Sigmoid colon (tissue), 7 donors: ENCODE measurements at places on chromosomes 7 and 10. TPM values are rescaled to one million over a fixed set of nuclear protein-coding genes. Genes with fewer than 3 reads are reported as not detected.

The VAX1 gene
- total RNA-seq = not detected

DNA sequence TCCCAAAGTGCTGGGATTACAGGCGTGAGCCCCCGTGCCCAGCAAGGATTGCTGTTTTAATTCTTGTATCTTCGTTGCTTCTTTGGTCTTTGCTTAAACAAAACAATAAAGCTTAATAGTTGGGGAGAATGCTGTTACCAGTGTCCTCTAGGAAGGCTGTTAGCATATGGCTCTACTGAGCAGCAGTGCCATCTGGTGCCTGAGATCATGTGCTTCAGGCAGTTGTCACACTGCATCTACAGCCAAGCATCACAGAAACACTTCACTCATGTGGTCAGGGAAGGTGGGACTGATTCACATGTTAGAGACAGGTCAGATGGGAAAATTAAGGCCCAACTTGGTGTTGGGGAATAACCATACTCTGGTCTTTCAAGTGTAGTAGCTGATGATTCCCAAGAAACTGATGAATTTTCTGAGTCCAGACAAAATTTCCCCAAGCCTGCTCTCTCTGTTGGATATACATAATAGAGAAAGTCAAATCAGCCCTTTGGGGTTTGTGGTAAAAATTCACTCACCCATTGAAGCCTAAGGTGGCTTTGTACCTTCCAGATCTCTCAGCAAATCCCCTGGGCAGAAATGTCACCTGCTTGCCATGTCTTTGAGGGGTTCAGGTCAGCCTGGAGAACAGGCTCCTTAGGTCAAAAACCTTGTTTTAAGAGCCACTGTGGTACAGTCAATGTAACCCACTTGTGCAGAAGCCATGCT, 28.4 kb downstream of the UBE2D4 start:
- DNase-seq = peak; percentile 1

GRCh38 chr10:52071814-52072213, 242.3 kb upstream of the DKK1 start:
- DNase-seq = no peak

DNA sequence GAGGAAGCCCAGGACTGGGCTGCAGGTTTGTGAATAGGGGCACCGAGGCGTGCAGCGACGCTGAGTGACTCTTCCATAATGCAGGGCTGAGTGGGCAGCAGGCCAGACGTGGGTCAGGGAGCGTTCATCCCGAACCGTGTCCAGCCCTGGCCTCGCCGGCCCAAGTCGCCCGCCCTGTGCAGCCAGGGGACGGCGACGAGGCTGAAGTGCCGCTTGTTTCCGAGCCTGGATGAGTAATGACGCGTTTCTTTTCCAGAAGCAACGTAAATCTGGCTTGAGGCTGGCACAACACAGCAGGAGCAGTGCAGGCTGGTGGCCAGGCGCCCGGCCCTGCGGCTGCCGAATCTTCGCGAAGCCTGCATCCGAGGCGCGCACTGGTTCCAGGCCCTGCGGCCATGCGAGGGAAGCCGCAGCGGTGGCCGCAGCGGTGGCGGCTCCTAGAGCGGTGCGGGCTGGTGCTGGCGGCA, 74.0 kb upstream of the SEC61G start:
- DNase-seq = no peak

The CPN1 gene
- not detected for total RNA-seq

GRCh38 chr10:129547608-129548007, 80.6 kb downstream of the MGMT start:
- no peak for DNase-seq

The TAS2R4 gene
- 1.5 TPM for total RNA-seq

DNA sequence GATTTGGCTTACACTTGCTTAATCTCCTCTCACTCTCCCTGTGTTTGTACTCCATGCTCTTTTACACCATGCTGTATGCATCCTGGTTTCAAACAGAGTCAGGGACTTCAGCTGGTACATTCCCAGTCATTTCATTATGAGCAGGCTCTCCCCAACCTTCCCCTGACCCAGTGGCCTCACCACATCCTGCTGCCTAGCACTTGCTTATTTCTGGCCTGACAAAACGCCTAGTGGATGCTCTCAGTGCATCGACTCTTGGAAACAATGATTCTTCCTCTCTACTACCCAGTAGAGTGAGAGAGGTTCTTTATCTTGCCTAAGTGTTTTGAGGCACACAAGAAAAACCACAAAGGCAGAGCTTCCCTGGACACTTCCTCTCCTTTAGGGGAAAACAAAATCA, 63.4 kb downstream of the CAV1 start:
- DNase-seq = no peak

DNA sequence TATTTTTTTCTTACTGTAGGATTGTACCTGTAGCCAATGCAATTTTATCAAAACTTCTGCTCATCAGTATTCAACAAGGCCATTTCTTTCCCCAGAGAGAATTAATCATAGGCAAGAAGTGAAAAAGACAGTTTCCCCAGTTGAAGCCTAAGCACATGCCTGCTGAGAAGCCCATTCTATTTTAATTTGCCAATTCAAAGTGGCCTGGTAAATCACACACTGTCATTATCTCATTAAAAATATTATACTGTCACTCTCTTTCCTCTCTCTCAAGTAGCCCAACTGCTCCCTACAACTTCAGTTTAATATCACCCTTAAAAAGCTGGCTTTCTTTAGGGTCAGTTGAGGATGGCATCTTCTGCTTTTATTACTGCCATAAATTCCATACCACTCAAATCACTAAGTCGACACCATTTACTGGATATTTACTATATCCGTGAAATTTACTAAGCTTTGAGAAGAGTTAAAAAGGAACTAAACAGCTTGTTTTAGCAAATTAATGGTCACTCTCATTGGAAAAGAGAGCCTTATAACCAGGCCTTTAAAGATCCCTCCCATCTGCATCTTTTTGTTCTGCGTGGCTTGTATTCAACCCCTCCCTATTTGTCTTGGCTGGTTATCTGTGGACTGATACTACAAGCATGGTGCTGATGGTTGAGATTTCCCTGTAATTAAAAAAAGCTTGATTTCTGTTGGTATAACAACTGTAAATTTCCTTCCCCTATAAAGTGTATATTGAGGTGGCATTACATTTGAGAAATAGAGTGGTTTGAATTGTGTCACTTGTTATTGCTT, 30.6 kb downstream of the COL28A1 start:
- DNase-seq = no peak

The CACNB2 gene
- total RNA-seq = 36.0 TPM

DNA sequence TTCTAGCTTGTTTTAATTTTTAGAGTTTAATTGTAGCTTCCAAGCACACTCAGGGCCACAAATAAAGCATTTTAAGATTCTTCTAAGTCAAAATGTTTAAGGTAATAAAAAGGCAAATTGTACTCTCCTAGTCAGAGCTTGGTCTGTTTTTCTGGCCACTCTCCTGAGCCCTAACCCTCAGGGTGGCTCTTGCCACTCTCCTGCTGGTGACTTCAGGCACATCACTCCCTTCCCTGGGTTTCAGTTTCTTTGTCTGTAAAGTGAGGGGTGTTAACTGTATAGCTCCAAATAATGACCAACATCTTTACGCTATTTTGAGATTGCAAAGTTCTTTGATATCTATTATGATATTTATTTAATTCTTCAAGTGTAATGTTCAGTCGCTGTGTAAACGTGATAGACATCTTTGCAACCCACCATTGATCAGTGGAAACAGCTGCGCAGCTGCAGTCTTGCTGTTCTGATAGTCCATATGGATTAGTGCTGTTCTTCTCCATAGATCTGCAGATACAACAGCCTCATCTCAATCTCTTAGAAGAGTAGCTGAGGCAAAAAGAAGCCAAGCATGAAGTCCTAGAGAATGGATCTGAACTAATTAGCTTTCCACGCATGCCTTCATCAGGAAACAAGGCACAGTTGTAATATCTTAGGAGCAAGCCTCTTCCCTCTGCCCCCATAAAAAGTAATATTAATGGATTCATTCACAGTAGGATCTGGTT, 189.9 kb downstream of the PLPP4 start:
- no peak for DNase-seq

GRCh38 chr7:89200758-89201157, 405.2 kb upstream of the TEX47 start:
- DNase-seq = no peak

The TSPAN12 gene
- total RNA-seq = 21.0 TPM

The KLF14 gene
- not detected for total RNA-seq

- DNase-seq = no peak
Measured at GRCh38 chr7:81883801-81884393, 114.0 kb upstream of the HGF start.

The PRPS1L1 gene
- not detected for total RNA-seq

- DNase-seq = no peak
Measured at GRCh38 chr10:44970812-44971395, 7.7 kb downstream of the DEPP1 start.

DNA sequence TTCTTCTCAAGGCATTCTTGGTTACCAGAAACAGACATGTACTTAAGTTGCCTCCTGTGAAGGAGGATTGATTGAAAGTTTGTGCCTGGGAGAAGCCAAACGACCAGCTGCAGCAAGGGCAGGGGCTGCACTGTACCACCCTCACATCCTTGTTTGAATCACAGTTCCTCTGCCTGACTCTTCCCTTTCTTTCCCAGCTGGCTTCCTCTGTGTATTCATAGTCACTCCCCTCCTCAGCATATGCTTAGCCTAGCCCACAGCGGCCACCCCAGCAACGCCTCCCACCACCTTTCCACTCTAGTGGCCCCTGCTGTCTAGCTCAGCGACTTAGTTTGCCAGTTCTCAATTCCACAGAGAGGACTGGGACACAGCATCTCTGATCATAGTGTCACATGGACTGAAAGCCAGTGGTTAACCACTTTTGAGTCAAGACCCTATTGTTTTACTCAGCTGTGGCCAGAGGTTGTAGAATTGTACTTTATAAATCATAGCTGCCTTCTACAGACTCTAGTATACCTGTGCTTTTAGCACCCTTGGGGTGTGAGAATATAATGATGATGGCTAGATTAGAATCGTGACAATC, 643.0 kb downstream of the SUGCT start:
- no peak for DNase-seq

The PNLIP gene
- not detected for total RNA-seq

- DNase-seq = peak; percentile 75
Measured at GRCh38 chr7:28536259-28536658, 123.9 kb downstream of the CREB5 start.

GRCh38 chr7:129857313-129857712, 95.4 kb downstream of the UBE2H start:
- no peak for DNase-seq

DNA sequence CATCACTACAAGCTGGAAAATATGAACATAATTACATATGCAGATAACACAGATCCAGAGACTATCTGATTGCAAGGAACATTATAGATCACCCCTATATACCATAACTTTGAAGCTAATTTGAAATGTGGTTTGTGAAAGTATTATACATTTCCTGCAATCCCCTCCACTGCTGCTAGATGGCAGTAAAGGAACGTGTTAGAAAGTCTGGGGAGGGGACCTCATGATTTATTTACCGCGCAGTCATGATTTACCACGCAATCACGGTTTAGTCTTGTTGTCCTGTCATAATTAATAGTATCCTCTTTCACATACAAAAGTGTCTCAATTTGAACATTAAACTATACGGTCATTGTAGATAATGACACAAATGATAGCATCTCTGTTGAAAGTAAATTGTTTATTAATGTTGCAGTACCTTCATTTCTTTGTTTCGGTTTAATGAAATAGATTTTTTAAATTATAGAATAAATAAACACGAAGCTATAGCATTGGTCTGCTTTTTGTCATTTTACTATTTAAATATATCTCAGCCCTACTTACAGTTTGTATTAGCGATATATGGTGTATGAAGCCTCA, 145.3 kb upstream of the PRSS1 start:
- no peak for DNase-seq

The FMC1 gene
- total RNA-seq = 27.1 TPM

- DNase-seq = peak; percentile 67
Measured at GRCh38 chr7:136405931-136406777, 429.0 kb upstream of the MTPN start.

The STEAP1B gene
- not detected for total RNA-seq

- no peak for DNase-seq
Measured at GRCh38 chr10:36788152-36788551, 337.2 kb upstream of the ANKRD30A start.

The SMO gene
- total RNA-seq = 9.8 TPM

DNA sequence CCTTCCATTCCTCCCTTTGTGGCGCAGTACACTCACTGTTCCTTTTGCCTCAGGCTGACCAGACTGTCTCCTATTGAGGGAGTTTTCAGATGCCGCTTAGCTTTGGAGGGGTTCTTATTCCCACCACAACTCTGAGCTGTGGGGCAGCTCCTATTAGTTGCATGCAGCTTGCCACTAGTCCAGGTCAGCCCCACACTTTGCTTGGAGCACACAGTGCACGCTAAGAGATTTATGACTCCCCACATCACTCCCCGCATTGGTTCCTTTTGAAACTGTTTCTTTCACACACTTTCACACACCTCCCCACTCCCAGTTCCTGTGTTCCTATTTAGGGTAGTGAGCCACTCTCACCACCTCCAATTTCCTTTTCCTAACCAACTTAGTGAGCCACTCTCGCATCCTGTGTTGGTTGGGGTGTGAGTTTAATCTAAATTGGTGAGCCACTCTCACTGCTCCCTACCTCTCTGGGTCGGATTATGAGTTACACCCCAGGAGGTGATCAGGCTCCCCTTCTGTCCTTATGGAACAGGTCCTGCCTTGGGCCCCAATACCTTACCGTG, 10.4 kb upstream of the ZNF485 start:
- no peak for DNase-seq

DNA sequence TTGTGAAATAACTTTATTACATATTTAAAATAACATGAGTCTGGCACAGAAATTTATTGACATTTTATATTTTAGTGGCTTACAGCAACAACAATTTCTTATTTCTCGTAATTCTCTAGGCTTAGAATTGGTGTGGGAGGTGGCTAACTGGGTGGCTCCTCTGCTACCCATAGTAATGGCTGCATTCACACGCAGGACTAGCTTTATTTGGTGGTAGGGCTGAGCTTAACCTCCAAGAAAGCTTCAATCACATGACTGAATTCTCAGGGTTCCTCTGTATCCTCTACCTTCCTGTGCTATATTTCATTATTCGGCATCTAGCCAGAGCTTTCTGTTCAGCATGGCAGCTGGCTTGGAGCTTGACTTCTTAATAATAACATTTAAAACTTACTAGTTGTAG, 138.8 kb downstream of the ZWINT start:
- DNase-seq = no peak

DNA sequence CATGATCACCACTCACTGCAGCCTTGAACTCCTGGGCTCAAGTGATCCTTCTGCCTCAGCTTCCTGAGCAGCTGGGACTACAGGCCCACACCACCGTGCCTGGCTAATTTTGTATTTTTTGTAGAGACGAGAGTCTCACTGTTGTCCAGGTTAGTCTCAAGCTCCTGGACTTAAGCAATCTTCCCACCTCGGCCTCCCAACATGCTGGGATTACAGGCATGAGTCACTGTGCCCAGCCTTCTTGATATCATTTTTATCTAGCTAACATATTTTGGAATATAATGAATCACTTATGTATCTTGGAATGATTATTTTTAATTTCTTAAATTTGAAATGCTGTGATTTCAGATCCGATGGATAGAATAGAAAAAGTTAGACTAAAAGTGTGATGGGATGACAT, 18.4 kb downstream of the ARL4A start:
- no peak for DNase-seq

The SORBS1 gene
- 921 TPM for total RNA-seq

GRCh38 chr10:11563936-11564335, 47.5 kb downstream of the USP6NL start:
- no peak for DNase-seq

The KCNIP2 gene
- total RNA-seq = 2.0 TPM

GRCh38 chr10:76729841-76730487, 907.6 kb downstream of the KCNMA1 start:
- no peak for DNase-seq
